ENCODE measurements at places on chromosomes 4 and X. TPM values are rescaled to one million over a fixed set of nuclear protein-coding genes. Genes with fewer than 3 reads are reported as not detected.

CXorf38 gene
- total RNA-seq, result 25.3 TPM

TRO gene
- total RNA-seq, result 2.6 TPM

SMC1A gene
- total RNA-seq, result 43.3 TPM

PNCK gene
- 6.1 TPM for total RNA-seq

TLR6 gene
- total RNA-seq, result 1.6 TPM

KIF4A gene
- 1.3 TPM for total RNA-seq

SPACA5B gene
- not detected for total RNA-seq

PAGE4 gene
- total RNA-seq, result not detected

MAGEB2 gene
- total RNA-seq, result not detected

VCX gene
- not detected for total RNA-seq

RBM46 gene
- not detected for total RNA-seq

INTS12 gene
- 17.9 TPM for total RNA-seq

HSFX1 gene
- 5.0 TPM for total RNA-seq

NLGN4X gene
- 2.7 TPM for total RNA-seq

NXT2 gene
- 4.0 TPM for total RNA-seq

NUDT10 gene
- not detected for total RNA-seq

GRCh38 chrX:121782544-121782943, 735.1 kb downstream of the GLUD2 start:
- no peak for DNase-seq

- DNase-seq, result no peak
Observed at GRCh38 chrX:15314472-15314871, 968 bp downstream of the ASB11 start.

DNA sequence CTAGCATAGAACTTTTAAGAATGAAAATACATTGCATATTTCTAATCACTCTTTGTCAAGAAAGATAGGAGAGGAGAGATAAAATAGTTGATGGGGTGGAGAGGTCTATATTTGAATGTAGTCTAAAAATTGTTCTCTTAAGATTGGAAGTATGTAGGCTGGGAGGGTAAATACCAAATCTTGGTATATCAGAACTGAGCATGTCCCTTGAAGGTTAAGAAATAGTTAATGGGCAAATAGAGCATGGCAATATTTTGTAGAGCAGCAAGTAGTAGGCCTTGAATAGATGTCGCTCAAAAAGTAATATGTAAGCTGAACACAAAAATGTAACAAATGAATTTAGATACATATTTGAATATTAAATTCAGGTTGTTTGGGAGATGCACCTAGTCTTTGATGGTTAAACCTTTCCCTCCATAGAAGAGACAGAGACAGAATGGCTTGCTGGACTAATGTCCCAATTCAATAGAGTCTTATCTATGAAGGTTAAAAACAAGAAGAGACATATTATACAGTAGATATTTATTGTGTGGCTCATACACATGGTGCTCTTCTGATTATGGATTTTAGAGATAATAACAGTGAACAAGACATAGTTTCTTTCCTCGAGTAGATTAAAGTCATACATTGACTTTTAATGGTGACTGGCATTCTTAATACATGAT, 12.5 kb downstream of the ALB start:
- DNase-seq, result no peak

GRCh38 chrX:28981952-28982351, 394.7 kb downstream of the IL1RAPL1 start:
- DNase-seq, result no peak

DNA sequence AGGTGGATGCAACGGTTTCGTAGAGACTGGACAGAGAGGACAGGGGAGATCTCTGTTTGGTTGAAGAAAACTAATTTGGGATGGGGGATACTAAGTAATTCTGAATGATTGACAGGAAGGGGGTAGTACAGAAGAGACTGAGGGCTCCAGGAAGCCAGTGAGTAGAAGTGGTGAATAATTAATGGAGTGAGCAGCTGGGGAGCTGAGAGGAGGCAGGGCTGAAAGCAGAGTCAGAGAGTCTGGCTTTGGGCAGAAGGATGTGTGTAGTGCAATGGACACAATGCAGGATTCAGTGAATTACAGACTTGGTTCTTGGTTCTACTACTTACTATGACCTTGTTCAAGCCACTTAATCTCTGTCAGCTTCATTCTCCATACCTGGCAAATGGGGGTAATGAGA, 161.7 kb downstream of the RBMX2 start:
- no peak for DNase-seq

DNA sequence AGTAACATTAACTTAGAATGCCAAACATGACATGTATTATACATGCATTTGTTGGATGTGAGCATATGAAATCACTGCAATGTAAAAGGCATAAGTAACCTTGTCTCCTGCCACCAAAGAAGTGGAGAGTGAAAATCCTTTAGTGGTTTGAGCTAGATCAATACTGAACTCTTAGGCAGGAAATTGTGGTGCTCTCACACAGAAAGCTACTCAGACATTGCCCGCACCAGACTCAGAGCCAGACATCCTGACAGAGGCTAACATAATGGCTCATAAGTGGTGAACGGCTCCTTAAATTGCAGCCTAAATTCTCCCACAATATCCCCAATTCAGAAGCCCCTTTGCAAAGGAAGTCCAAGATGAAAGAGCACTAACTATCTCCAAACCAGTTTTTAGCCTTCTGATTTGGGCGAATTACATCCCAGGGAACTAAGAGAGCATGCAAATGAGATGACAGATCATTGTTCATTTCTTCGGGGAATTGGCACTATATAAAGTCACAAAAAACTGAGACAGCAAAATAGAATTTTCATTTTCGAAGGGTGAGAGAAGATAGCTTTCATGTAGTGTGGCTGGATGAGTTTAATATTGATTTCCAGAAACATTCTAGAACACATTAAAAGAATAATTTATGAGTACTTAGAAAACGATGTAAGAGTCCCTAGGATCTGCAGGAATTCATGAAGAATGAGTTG, 233.6 kb upstream of the RPS6KA3 start:
- no peak for DNase-seq

- no peak for DNase-seq
Observed at GRCh38 chrX:36844857-36845256, 163.3 kb upstream of the FAM47C start.

- no peak for DNase-seq
Observed at GRCh38 chrX:74545880-74546523, 68.4 kb downstream of the RLIM start.

GRCh38 chr4:112058433-112058832, 86.8 kb upstream of the FAM241A start:
- DNase-seq, result no peak

- peak; percentile 71 for DNase-seq
Observed at GRCh38 chr4:77095101-77095821, 19.5 kb upstream of the CCNI start.

- peak; percentile 75 for DNase-seq
Observed at GRCh38 chr4:83582289-83582785, 46.4 kb downstream of the GPAT3 start.

DNA sequence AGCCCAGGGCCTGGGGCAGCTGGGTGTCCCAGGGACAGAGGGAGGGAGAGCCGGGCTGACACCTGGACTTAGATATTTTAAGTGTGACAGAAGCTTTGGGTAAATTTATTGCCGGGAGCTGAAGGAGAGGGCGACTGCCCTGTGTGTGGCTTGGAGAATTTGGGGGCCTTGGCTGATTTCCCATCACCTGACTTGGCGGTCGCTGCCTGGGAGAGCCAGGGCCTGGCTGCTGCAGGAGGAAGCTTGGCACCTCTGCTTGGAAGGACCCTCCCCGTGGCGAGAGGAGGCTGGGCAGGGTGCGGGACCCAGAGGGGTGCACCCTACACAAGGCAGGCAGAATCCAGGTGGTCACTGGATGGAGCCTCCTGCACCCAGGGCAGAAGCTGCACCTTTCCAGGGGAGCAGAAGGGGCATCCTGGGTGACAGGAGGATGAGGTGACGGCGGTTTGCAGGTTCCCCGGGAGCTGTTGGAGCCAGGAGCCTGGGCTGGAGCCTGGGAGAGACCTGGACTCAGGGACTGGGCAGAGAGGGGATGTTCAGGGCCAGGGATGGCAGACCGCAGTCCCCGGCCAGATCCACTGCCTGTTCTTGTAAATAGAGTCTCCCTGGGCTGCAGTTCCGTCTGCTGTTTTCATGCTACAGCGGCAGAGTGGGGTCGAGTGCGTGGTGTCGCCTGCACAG, 72.0 kb downstream of the RGS12 start:
- no peak for DNase-seq

GRCh38 chr4:68905939-68906779, 45.4 kb downstream of the UGT2A3 start:
- no peak for DNase-seq

DNA sequence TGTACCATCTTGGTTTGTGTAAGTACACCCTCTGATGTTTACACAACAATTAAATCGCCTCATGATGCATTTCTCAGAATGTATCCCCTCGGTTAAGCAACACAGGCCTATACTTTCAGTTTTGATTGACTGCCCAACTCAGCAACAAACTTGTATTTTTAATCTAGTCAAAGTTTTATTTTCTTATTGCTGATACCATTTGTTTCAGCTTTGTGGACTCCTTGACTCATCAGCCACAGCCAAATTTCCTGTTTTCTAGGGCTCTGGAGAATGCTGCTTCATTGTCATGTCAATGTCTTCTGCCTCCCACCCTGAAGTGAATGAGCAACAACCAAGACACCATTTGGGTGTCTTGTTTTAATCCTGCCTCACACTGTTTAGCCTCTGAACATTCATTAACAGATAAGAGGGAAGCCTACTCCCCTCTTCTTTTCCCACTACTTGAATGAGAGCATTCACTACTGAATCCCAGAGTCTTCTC, 14.0 kb downstream of the BBS12 start:
- DNase-seq, result no peak

DNA sequence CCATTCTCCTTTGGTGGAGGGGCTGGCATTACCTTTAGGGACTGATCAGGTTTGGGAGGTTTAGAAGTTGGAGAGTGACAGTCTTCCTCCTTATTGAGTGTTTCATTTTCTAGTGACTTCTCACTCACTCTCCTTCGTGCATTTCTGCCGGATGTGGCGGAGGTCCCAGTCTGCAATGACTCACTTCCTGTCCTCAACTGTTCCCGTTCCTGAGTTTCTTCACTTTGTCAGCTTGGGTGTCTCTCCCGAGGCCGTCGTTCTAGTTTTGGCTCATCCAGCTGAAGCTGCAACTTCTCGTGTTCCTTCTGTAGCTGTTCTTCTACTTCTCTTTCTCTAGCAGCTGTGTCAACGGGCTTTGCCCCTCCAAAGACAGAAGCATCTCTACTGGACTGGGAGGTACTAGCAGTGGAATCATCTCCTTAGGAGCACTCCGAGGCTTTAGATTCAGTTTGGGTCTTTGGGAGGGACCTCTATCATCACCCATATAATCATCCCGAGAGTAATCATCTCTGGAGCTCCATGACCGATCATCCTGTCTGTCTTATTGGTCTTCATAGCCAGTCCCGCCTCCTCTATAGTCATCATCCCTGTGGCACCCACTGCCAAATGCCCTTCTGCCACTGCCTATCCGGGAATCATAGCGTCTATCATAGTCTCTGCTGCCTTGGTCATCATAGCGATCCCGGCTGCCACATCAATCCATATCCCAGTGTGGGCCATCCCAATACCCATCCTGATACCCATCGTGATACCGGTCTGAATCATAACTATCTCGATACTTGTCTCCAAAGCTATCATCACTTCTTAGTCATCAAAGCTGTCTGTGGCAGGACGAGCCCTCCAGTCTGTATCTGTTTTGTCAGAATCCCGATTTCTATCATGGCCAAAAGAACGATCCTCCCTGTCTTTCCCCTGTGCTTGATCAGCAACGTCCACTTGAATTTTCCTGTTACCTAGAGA, 35.3 kb upstream of the VSIG4 start:
- peak; percentile 53 for DNase-seq

- DNase-seq, result no peak
Observed at GRCh38 chrX:151801980-151802379, 67.4 kb downstream of the CNGA2 start.

- no peak for DNase-seq
Observed at GRCh38 chr4:52914051-52914605, 52.0 kb downstream of the RASL11B start.

- no peak for DNase-seq
Observed at GRCh38 chr4:52358366-52358765, 300.7 kb downstream of the USP46 start.

DNA sequence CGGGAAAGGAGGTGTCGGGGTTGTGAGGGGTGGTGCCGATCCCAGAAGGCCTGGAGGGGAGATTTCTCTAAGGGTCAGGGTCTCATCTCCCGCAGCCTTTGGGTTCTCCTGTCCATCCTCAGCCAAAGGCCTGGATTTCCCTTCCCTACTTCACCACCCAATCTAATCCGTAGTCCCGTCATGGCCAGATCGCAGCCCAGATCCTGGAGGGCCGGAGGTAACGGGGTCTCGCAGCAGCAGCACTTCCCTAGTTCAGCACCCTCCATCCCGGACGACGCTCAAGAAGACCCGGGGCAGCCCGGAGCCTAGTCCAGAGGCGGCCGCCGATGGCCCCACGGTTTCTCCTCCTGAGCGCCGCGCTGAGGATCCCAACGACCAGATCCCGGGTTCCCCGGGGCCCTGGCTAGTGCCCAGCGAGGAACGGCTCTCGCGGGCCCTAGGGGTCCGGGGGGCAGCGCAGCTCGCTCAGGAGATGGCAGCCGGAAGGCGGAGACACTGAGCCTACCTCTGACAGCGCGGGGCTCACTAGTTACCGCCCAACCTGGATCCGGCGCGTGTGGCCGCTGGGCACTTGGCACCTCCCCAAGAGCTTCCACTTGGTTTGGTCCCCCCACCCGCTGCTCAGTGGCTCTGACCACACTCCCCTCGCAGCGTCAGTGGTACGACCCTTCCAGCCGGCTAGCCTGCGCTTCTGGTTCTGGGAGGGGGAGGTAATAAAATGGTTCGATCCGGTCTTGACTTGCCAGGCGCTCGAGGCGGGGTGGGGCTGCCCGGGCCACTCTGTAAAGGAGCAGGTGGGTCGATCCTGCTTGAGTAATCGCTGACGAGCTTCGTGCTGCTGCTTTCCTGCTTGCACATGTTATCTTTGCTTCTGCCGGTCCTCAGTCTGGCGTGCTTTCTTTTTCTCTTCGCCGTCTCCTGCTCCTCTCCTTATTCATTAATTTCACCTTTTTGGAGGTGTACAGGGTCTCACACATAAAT, 3.6 kb downstream of the MAGIX start:
- DNase-seq, result peak; percentile 88

DNA sequence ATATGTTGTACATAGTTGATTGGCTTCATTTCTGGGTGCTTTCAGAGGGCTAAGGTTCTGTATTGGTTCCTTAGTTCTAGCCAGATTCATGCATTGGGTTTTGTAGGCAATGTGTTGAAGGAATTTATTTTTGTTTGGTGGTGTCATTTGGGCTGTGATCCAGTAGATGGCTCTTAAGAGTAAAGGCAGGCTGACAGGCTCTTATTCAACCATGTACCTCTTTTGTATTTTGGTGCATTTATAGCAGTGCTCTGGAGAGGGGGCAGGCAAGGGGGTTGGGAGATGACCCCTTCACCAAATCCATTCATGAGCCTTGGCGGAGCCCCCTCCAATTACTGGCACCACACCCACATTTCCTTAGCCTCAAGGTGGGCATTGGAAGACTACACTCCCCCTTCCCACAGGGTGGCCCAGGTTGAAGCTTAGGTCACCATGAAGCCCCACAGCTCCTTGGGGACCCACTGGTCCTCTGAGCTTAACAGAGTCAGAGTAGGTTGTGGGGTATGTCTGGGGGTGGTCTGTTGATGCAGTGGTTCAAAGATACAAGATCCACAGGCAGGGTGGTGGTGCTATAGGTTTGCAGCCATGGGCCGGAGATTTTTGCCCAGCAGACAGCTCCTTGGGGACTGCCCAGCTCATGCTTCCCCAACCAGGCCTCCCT, 143.0 kb upstream of the GNPDA2 start:
- DNase-seq, result no peak

GRCh38 chr4:144374065-144374464, 233.5 kb upstream of the GYPA start:
- no peak for DNase-seq

GRCh38 chr4:3178351-3178750, 70.6 kb upstream of the MSANTD1 start:
- no peak for DNase-seq
